Stimulated activated naive CD4-positive, alpha-beta T cell (primary cell): ENCODE measurements at places on chromosomes 12 and 14.

GRCh38 chr12:130832561-130833209 is 6.4 kb downstream of the STX2 start:
- no peak for DNase-seq

GRCh38 chr12:24222968-24223367 is 273.5 kb upstream of the SOX5 start:
- DNase-seq = no peak

GRCh38 chr12:67920413-67920812 is 68.8 kb upstream of the IFNG-AS1 start:
- no peak for DNase-seq

DNA sequence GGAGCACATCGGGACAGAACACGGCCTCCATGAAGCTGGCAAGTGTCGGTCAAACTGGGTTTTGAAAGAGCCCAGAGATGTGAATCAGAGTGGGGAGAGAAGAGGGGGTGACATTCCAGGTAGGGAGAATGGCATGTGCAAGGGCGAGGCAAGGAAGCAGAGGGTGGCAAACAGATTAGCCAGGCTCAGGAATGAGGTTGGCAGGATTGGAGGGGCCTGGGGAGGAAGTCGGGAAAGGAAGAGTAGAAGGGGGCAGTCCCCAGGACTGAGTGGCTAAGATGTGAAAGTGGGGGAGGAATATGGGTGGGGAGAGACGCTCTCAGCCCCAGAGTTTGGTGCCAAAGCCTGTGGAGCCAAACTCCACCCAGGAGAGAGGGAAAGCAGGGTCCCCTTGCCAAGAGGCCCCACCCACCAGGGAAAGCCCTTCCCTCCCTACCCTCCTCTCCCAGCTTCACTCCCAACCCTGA is 5.5 kb upstream of the HDAC7 start:
- DNase-seq = no peak

- no peak for DNase-seq
These were observed 77.6 kb upstream of the NID2 start for GRCh38 chr14:52146504-52146903.

GRCh38 chr14:90580377-90581335 is 183.8 kb downstream of the CALM1 start:
- no peak for DNase-seq

- no peak for DNase-seq
These were observed 38.6 kb downstream of the GRIN2B start for GRCh38 chr12:13942826-13943225.

GRCh38 chr12:120230326-120230973 is 29.5 kb upstream of the RPLP0 start:
- no peak for DNase-seq

GRCh38 chr12:51753980-51754675 is 94.4 kb downstream of the FIGNL2 start:
- DNase-seq = no peak

GRCh38 chr14:85415015-85415712 is 114.8 kb upstream of the FLRT2 start:
- DNase-seq = no peak

DNA sequence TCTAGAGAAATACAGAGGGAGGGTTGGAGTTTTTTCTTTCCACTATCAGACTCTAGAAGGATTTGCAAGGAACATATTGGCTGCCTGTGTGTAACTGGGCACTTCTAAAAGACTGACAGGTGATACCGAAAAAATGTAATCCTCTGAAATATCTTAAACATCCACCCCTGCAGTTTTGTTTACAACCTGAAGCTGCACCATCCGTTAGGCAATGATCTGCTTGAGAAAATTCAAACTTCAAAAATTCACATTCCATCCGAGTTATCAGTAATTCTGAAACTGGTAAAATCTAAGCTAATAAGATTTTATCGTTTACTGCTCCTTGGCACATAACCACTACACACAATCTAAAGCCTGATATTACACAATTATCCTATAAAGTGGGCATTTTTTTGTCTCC is 528.6 kb downstream of the FUT8 start:
- no peak for DNase-seq

DNA sequence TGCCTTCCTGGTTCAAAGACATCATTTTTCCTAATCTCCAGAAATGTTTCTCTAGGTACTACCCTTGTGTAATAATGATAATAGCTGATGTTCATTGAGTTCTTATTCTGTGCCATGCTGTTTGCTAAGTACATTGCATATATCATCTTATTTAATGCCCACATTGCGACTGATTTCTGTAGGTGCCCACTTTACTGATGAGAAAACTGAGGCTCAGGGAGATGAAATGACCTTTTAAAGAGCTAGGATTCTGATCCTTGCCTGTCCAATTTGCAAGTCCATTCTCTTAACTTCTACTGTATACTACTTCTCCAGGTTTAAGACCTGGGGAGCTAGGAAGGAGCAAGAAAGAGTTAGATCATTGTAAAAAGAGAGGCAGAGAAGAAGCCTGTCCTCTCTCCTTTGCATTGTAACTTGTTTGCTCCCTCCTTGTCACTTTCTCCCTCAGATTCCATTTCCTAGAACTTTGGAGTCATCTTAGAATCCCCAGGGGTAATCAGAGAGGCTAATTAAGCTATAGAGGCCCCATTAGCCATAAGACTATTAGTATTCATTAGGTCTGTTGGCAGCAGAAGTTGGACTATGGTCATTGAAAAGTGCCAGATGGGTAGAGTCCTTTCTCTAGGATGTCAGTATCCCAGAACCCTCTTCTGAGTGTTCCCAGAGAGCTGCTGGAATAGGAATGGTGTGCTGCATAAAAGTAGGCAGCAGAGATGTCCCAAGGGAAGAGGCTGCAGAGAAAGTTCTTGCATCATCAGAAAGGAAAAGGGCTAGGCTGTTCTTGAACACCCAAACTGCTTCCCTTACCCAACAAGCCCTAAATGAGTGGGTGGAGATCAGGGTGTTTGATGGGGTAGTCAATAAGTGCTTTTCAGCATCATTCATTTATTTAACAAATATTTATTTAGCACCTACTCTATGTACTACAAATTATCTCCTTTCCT is 3.1 kb downstream of the DGKA start:
- DNase-seq = no peak

GRCh38 chr12:12275874-12276273 is 9.0 kb upstream of the LRP6 start:
- no peak for DNase-seq

DNA sequence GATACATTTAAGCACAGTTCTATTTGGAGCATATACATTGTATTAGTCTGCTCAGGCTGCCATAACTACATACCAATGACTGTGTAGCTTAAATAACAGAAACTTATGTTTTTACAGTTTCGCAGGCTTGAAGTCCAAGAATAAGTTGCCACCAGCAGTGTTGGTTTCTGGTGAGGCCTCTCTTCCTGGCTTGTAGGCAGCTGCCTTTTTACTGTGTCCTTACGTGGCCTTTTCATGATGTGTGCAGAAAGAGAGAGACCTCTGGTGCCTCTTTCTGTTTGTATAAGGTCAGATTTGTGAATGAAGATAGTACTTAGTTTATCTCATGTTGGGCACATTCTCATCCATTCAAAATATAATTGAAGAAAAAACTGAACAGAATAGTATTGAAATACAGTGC is 636.6 kb downstream of the FLRT2 start:
- DNase-seq = no peak

- no peak for DNase-seq
These were observed 473.0 kb downstream of the RAD51B start for GRCh38 chr14:68292441-68293215.

GRCh38 chr14:44981198-44981597 is 19.2 kb downstream of the TOGARAM1 start:
- peak; percentile 13 for DNase-seq
